Left lobe of liver (tissue), 2 donors: ENCODE measurements at places on chromosomes 1 and 21. TPM values are rescaled to one million over a fixed set of nuclear protein-coding genes. Genes with fewer than 3 reads are reported as not detected.
A peak's percentile ranks its signal among the peaks of the same experiment; 100 is the strongest.

- no peak for DNase-seq
Measured at GRCh38 chr1:246214708-246215509, 292.2 kb downstream of the SMYD3 start.

DNA sequence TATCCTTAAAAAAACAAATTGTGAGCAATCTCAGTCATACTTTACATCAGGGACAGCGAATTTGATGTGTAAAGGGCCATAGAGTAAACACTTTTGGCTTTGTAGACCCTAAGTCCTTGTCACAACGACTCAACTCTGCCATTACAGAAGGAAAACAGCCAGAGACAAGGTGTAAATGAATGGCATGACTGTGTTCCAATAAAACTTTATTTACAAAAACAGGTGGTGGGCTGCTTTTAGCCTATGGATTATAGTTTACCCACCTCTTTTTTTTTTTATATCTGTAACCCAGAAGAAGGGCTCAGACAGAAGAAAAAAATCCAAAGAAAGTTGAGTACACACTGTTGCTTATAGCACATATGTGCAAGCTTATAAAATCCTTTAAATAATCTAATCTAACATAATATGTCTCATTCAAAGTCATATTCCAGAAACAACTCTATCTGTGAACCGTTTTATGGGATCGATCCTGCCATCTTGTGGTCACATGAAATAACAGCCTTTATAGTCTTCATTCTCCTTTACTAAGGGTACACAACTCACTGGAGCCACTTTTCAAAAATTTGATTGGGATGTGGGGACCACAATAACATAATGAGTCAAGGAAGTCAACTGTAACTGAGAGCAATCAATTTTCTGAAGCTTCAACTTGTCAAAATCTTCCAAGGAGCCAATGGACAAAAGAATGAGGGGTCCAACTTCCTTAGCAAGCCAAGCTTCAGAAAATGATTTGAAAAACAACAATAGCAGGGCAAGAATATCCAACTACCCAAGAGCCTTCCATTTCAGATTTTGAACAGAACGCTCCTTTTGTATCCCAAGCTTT lies 142.2 kb upstream of the KRTAP19-8 start:
- no peak for DNase-seq

- no peak for DNase-seq
Measured at GRCh38 chr1:96116731-96117130, 604.9 kb upstream of the PTBP2 start.

GRCh38 chr1:116133696-116134475 lies 22.7 kb downstream of the MAB21L3 start:
- DNase-seq, result no peak

TRIM45 gene
- 0.73 TPM for total RNA-seq

ZNF683 gene
- total RNA-seq, result not detected

DNA sequence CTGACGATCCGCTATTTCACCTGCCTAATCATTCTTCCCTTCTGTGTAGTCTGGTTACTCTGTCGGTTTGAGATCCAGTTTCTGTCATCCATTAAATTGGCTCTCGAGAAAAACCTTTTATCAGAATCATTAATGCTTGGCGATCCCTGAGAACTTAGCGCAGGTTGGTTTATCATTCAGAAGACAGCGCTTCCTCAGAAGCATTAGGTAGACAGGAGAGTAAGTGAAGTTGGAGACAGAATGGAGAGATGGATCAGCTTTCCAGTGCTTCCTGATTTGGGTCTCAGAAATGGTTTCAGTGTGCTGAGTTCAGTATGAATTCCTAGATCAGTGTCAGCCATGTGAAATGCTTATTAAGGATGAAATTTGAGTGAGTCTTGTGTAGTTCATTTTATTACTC lies 1.3 kb downstream of the USP1 start:
- DNase-seq, result no peak

GRCh38 chr1:232033285-232033684 lies 406.7 kb downstream of the DISC1 start:
- no peak for DNase-seq

DNA sequence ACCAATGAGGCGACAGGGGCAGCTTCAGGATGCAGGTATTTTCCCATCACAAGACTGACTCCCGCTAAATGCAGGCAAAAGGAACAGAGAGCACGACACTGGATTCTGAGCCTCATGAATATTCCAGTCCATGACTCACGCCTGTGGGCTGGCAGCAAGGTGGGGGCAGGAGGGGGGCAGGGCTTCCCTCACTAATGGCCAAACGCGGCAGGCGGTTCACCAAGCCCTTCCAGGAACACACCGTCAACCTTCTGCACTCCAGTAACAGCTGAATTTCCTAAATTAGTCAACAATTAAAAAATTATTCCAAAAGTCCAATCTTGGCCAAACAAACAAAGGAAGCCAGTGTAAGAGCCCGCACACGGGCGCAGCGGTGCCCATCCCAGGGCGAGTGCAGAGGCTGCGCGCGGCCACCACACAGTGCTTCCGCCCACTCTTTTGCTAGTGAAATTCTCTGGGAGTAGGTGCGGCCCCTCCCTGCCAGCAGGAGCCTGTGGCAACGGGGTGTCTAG lies 12.5 kb upstream of the GPR153 start:
- DNase-seq, result no peak

DNA sequence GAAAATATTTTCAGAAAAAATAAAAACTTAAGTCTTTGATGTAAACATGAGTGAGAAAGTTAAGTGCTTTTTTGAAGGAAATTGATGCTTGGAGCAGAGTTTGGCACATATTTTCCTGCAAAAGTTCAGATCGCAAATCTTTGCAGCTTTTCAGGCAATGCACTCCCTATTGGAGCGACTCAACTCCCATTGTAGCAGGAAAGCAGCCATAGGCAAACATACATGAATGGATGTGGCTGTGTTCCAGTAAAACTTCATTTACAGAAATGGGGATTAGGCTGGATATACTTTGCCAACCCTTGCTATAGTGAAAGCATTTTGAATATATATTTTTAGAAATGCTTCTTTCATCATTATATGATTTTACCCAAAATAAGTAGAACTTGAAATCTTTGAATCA lies 8.1 kb downstream of the AGL start:
- no peak for DNase-seq

GRCh38 chr21:25912402-25912746 lies 177.6 kb downstream of the GABPA start:
- DNase-seq, result no peak

SLC35F3 gene
- total RNA-seq, result 0.08 TPM

- no peak for DNase-seq
Measured at GRCh38 chr1:5571861-5572401, 420.3 kb downstream of the NPHP4 start.

DNA sequence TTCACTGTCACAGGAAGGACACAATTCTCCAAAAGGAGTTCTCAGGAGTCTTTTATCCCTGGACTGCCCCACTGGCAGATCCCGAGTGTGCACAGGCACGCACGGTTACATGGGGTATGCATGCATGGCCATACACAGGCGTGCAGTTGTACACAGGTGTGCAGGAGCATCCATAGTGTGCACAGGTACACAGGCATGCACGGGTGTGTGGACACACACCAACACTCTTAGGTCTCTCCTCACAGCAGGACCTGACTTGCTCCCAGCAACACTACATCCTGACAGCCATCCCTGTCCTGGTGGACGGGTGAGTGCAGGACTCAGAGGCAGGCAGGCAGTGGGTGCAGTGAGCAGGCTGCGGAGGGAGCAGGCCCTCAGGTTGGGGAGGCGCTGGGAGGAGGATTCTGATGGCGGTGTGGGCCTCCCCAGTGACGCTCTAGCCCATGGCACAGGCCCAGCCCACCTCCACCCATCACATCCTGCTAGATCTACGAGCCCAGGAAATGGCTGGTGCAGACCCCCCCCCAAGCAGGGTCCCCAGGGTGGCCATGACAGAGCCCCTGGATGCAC lies 28.4 kb downstream of the SLC19A1 start:
- peak; percentile 48 for DNase-seq

- DNase-seq, result no peak
Measured at GRCh38 chr1:239112101-239112935, 274.1 kb upstream of the CHRM3 start.

DNA sequence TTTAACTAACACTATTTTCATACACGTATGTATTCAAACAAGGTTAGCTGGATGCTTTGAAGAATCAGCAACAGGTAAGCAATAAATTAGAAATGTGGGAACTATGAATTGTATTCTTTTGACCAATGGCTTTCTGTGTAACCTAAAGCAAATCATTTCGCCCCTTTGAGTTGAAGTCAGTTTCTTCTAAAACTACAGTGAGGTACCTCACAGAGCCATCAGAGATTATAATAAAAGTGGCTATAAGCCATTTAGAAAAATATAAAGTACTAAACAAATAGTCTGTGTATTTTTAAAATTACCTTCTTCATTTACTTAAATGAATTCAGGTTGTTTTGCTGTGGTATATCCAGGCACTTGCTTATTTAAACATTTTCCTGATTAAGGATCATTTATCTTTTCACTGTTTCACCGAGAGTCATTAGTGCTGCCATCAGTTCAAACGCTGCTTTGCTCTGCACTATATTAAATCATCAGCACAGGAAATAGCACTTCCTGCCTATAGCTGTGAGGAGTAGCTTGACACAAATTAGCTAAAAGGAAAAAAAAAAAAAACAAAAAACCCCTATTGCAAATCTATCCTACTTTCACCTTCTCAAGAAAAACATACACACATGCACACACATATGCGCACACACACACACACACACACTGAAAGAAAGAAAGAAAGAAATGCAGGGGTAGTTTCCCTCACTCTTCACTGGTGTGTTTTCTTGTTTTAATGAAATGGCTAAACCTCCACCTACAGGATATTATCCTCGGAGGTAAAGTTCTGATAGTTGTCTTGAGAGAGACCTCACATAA lies 39.8 kb upstream of the C1orf105 start:
- DNase-seq, result no peak

DNA sequence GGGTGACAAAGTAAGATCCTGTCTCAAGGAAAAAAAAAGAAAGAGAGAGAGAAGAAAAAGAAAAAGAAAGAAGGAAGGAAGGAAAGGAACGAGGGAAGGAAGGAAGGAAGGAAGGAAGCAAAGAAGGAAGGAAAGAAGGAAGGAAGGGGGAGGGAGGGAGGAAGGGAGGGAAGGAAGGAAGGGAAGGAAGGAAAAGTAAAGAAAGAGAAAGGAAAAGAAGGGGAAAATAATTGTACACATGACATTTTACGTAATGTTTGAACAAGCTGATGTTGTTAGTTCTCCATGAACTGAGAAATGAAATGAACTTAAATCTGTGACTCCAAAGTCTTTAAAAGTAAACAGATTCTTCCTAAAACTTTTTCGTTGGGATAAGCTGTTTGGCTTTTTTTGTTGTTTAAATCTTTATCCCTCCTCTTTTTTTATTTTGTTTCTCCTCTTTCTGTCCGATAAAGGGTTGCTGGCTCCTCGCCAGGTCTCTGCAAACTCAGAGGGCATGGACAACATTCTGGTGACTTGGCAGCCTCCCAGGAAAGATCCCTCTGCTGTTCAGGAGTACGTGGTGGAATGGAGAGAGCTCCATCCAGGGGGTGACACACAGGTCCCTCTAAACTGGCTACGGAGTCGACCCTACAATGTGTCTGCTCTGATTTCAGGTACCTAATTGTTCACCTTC lies 59.8 kb downstream of the IL12RB2 start:
- DNase-seq, result peak; percentile 85

PGBD2 gene
- total RNA-seq, result 3.4 TPM

- no peak for DNase-seq
Measured at GRCh38 chr1:76657623-76658022, 209.7 kb upstream of the ST6GALNAC5 start.

DNA sequence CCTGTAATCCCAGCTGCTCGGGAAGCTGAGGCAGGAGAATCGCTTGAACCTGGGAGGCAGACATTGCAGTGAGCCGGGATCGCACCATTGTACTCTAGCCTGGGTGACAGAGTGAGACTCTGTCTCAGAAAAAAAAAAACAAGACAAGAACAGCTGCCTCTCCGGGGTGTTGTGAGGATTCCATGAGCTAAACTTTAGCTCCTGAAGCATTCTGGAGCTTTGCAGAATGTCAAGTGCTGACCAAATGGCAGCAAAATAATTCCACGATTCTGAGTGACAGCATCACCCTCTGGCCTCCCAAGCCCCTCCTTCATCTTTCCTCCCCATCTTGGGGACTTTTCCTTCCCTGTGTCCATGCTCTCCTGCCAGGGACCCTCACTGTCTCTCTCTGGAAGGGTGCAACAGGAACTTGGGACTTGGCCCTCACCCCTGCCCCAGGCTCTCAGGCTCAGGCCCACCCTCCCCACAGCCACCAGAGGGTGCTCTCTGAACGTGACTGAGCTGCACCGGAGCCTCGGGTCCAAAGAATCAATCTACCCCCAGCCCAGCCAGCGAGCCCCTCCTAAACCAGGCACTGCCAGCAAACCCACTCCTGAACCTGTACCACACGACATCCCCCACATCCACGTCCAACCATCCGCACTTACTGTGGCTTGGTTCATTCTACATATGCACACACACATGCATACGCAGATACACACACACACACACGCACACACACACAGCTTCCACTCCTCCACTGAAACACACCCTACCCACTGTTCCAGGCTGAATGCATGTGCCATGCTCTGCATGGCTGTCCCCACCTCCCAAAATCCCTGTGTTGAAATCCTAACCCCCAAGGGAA lies 45.7 kb downstream of the ACOT7 start:
- DNase-seq, result peak; percentile 67

HES3 gene
- total RNA-seq, result not detected

MYOC gene
- total RNA-seq, result not detected

MANEAL gene
- 4.3 TPM for total RNA-seq

SLC37A1 gene
- total RNA-seq, result 5.0 TPM

DNA sequence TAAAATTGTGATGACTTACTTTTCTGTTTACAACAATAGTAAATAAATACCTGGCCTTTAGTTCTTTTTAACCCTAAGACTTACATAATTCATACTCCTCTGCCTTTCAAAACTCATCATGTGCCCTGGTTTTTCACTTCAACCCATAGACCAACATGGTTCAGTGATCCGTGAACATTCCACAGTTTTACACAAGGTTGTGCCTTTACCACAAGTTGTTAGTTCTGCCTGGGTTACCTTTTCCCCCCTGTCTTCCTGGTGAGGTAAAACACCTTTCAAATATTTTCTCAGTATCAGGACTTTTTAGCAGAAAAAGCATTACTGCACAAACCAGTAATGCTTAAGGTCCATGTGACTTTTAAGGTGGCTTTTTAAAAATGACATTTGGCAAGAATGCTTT lies 1466.4 kb downstream of the PLA2G4A start:
- no peak for DNase-seq

RXFP4 gene
- total RNA-seq, result not detected

DNA sequence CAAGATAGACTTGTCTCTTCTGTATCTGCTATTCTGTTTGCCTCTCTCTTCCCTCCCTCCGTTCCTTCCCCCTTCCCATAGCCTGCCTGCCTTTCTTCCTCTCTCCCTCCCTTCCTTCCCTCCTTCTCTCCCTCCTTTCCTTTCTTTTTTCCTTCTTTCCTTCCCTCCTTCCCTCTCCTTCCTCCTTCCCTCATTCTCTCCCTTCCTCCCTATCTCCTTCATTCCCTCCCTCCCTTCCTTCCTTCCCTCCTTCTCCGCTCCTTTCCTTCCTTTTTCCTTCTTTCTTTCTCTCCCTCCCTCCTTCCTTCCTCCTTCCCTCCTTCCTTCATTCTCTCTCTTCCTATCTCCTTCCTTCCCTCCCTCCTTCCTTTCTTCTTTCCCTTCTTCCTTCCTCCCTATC lies 944 bp downstream of the AADACL4 start:
- no peak for DNase-seq

- no peak for DNase-seq
Measured at GRCh38 chr1:214546084-214546483, 5.3 kb downstream of the PTPN14 start.

GRCh38 chr1:156082309-156083091 lies at the start of gene MEX3A:
MEX3A (minus strand) TSS chr1:156082465; CDS start chr1:156081998, 467 bp downstream.
- DNase-seq, result peak; percentile 83
